NT2/D1 (cell line): ENCODE measurements at places on chromosomes 6 and 20.

DNA sequence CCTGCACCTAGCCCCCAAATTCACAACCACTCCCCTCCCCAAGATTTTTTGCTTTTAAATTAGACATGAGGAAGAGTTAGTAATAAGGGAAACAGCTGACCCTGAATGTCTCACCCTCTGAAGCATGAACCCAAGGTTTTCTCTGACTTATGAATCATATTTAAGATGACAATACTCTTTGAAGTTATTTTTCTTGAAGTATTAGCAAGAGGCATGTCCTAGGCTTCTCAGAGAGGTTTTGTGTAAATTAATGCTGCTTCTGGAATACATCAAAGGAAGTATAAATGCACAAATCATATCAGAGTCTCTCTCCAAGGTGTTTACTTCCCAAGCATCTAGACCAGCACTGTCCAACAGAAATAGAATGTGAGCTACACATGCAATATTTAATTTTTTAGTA, 408.1 kb upstream of the MARCKS start:
- no peak for DNase-seq

DNA sequence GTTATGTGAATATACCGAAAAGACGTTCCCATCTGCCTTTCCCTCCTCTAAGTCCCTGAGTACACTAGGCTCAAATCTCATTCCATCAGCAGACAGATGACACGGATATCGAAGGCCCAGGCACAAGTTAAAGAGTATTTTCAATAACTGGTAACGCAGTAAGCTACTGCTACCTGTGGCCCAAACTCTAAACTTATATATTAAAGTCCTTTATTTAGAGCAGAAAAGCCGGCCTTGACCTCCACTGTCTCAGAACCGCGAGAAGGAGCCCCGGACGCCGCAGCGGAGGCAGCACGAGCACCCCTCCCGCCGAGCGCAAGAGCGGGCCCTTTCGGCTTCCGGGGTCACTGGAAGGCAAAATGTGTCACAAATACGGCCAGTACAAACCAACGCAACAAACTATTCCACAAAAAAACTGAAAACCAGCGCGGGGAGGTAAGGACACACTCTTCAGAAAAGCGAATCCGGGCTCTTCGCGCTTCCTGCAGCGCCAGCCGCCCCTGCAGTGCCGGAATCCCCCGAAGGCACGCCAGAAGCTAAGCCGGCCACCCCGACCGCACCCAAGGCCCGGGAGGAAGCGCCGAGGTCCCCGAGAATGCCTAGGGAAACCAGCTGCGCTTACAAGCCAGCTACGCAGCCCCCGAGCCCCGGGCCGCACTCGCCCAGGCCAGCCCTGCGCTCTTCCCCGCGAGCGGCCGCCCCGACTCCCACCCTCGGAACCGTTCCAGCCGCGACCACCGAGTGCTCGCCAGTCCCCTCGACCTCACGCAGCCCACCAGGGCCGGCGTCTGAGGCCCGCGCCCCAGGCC, 681 bp downstream of the DIDO1 start:
- DNase-seq: no peak

DNA sequence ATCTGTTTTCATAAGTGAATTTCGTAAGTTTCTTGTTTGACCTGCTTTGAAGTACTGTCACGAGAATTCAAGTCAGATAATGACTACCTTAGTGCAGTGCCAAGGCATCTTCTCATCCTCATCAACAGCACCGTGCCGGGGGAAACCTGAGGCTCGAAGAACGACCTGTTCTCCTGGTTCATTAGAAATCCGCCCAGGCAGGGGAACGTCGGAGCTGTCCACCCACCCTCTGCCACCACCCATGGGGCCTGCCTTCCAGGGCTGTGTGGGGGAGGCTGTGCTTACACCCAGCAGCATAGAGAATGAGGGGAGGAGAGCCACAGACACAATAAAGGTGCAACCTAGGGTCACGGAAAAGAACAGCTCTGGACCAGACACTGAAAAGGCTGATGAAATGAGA, 101.6 kb downstream of the RAMACL start:
- no peak for DNase-seq

- DNase-seq: no peak
Observed at GRCh38 chr6:157172231-157172701, 151.1 kb downstream of the TMEM242 start.

GRCh38 chr6:150840185-150840584, 25.3 kb upstream of the MTHFD1L start:
- no peak for DNase-seq
